ENCODE measurements at places on chromosomes 6 and 20.

- DNase-seq: no peak
Observed at GRCh38 chr20:50587291-50587961, 77.2 kb downstream of the PTPN1 start.

- DNase-seq: no peak
Observed at GRCh38 chr6:149510793-149511512, 26.1 kb upstream of the ZC3H12D start.

DNA sequence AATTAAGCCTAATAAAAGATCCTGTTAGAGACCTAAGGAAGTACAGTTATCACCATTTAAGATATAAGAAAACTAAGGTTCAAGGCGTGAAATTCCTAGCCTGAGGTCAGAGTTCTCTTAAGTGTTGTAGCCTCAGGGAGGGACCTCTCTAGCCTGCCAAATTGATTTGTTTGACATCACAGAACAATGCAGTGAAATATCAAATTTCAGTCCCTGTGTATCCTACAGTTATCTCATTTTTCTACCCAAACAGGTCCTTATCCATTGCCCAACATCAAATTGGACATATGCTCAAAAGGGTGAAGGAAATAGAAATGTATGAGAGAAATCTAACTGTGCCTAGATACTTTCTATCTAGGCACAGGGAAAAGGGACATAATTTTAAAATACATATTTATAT lies 63.0 kb downstream of the NCOA7 start:
- no peak for DNase-seq

DNA sequence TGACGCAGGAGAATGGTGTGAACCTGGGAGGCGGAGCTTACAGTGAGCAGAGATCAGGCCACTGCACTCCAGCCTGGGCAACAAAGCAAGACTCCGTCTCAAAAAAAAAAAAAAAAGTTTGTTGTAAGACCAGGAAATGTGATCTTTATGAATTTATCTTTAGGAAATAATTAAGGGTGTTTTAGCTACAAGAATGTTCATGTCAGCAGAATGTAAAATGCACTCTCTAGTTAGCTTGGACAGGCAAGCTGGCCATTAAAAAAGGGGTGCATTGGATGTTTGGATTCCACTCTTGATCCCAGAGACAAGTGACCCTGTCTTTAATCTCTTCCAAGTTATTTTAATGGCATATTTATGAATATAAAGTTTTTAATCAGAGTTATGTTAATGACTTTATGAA lies 19.6 kb downstream of the ENPP3 start:
- DNase-seq: no peak

DNA sequence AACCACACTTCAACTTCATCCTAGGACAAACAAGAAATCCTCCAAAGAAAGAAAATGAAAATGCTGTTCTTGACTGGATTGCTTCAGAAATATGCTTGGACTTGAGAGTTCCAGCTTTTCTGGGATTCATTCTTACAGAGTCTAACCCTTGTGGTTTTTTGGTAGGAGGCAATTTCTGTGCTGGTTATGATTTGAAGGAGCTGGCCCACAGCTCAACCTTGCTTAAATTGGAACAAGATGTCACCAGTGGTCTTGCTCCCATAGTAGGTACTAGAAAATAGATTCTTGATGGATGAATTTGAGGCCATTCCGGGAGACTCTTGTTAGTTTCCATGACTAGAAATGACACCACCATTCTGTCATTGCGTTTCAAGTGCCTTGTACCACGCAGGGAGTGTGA lies 54.3 kb upstream of the BMP6 start:
- DNase-seq: no peak

DNA sequence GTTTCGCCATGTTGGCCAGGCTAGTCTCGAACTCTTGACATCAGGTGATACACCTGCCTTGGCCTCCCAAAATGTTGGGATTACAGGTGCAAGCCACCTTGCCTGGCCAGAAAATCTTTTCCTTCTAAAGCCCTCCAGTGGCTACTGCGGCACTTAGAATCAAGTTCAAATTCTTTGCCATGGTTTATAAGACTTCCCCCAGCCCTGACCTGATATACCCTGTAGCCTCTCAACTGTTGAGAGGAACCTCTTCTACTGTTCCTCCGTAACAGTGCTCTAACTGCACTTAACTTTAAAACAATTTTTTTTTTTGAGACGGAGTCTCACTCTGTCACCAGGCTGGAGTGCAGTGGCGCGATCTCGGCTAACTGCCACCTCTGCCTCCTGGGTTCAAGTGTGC lies 235.6 kb downstream of the BCAS1 start:
- DNase-seq: no peak
